ENCODE measurements at places on chromosomes 6 and 20.

DNA sequence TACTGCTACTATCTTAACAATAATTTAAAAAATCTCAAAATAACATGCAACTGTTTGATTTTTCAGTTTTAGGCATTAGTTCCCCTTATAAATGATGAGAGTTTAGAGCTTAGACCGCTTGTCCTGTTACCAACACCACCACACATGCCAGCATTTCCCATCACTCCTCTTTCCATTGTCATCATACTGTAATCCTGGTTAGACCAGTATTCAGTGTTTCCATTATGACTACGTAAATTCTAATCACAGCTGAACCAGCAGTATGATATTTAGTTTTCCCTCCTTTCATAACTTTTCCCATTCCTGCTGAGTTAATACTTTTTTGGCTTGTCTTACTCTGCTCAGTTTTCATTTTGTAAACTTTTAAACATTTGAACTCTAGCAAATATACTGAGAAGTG lies 12.2 kb upstream of the TBC1D20 start:
- no peak for DNase-seq

DNA sequence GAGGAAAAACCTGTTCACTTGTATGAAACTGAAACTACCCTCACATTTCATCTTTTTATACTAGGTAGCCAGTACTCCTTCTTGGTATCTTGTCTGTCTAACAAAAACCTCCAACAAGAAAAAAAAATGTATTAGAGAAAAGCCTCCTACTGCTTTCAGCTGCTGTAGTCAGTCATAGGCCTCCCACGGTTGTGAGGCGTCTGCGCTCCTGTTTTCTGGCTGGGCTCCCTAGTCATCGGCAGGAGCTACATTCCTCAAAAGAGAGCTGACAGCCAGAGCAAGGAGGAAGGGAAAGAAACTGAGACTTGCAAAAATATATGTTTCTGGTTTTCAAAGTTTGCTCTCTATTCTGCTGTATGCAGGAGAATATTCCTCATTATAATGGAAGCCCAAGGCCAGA lies 517.0 kb downstream of the LMBRD1 start:
- DNase-seq: no peak

GRCh38 chr6:146948790-146949342 lies 255.4 kb upstream of the STXBP5 start:
- DNase-seq: no peak

GRCh38 chr20:44536175-44536574 lies 14.3 kb upstream of the SERINC3 start:
- no peak for DNase-seq

GRCh38 chr20:56358070-56358469 lies 704 bp upstream of the FAM210B start:
- DNase-seq: no peak

GRCh38 chr20:6583134-6583738 lies 184.2 kb upstream of the BMP2 start:
- DNase-seq: no peak

DNA sequence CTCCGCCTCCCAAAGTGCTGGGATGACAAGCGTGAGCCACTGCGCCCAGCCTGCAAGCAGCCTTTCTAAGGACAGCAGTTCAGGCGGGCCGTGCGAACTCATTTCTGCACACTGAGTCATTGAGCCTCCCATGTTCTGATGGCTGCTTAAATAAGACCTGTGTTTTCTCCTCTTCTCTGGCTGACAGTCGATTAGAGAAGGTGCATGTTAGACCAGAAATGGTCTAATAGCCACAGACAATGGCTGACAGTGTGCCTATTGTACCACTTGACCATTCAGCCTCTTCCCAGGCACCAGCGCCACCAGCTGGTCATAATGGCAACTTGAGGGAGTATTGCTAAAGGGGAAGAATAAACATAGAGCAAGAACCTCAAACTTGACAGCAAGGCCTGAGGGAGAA lies 6.2 kb downstream of the CST11 start:
- no peak for DNase-seq

DNA sequence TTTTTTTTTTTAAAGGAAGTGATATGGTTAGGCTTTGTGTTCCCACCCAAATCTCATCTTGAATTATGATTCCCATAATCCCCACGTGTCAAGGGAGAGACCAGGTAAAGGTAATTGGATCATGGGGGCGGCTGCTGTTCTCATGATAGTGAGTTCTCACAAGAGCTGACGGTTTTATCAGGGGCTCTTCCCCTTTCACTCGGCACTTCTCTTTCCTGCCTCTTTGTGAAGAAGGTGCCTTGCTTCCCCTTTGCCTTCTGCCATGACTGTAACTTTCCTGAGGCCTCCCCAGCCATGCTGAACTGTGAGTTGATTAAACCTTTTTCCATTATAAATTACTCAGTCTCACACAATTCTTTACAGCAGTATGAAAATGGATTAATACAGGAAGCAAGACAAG lies 64.3 kb downstream of the ZFP64 start:
- no peak for DNase-seq

DNA sequence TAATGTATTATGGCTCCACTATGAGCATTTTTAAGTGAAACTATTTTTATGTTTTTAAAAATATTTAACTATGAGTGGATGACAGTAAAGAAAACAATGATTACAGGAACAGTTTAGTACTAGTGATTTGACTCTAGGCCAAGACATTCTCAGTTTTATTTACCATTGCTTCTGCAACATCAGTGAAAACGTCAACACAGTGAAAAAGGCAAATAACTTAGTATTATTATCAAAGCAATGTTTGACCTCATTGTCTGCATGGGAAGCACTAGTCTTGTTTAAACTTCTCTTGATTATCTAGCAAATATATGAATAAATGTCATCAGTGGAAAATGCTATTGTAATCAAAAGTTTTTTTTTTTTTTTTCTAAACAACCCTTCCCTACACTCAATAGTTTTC lies 165.0 kb downstream of the HTR1B start:
- no peak for DNase-seq

DNA sequence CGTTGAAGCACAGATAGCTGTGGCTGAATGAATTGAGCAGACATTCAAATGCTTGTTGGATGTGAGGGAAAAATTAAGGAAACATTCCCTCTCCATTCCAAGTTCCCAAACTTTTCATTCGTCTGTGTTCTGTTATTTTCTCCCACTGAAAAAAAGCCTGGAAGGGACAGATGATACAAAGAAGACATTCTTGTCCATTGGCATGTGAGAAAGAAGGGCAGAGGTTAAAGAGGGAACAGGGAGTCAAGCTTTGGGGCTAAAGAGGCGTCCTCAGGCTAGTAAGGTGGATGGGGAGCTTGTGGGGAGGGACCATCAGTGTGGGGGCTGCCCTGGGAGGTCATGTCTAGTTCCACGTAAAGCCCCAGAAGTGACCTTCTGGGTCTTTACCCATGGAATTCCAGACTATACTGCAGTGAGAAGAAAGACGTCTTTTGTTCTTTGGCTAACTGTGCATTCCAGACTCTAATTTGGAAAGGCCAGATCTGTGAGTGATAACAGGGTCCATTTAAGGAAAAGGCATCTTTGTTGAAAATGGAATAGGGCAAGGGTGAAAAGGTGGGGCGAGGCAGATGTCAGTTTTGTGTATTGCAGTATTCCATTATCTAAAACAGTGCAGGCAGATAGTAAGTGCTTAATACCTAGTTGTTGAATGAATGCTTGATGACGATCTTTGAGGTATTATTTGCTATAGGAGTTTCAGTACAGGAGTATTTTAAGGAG lies 117.5 kb downstream of the SOX4 start:
- no peak for DNase-seq

GRCh38 chr6:150877928-150878327 lies 12.4 kb downstream of the MTHFD1L start:
- no peak for DNase-seq

DNA sequence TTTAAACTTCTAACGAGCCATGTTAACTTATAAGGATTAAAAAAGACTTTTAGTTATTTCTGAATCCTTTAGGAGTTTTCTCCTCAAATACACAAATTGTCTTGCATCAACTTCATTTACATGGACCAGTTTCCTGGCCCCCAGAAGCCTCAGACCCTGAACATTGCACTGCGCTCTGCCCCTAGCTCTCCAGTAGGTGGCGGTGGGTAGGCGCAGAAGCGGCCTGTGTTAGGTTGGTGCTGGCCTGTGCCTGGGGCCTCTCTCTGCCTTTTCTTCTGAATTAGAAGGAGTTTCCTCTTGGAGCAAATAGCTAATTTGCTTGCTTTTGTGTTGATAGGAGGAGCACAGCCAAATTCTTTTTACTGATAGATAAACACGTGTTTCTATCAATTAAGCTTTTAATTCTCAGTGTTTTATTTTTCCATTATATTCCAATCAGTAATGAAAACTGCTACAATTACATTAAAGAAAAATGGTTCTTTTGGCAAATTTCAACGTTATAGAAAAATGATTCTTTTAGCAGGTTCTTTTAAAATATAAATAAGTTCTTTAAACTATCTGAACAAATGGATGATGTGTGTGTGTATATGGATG lies 44.4 kb downstream of the DTD1 start:
- no peak for DNase-seq

DNA sequence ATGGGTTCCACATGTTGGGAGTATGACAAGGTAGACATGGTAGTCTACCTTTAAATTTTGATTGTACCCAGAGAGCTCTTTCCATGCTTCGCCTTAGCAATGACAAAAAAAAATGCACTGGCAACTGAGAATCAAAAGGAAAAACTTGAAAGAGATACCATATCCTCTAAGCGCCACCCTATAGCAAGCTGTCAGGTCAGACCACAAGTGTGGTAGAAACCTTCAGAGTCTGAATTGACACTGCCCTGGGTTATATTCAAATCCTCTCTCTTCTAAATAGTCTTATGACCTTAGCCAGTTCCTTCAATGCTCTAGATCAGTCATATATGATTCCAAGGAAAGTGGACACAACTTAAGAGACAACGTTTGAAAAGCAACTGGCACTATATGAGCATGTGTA lies 45.6 kb upstream of the SMLR1 start:
- no peak for DNase-seq

- no peak for DNase-seq
These were observed 117.0 kb downstream of the ANKRD60 start for GRCh38 chr20:58111310-58112016.

- no peak for DNase-seq
These were observed 19.4 kb upstream of the TFAP2A start for GRCh38 chr6:10434235-10434634.

GRCh38 chr20:60137657-60138245 lies 179.5 kb downstream of the CDH26 start:
- DNase-seq: no peak

GRCh38 chr6:16476861-16477260 lies 238.5 kb downstream of the GMPR start:
- no peak for DNase-seq
